ENCODE measurements at places on chromosomes 5 and 9.

- no peak for DNase-seq
Measured at GRCh38 chr5:148585988-148586387, 68.3 kb downstream of the HTR4 start.

DNA sequence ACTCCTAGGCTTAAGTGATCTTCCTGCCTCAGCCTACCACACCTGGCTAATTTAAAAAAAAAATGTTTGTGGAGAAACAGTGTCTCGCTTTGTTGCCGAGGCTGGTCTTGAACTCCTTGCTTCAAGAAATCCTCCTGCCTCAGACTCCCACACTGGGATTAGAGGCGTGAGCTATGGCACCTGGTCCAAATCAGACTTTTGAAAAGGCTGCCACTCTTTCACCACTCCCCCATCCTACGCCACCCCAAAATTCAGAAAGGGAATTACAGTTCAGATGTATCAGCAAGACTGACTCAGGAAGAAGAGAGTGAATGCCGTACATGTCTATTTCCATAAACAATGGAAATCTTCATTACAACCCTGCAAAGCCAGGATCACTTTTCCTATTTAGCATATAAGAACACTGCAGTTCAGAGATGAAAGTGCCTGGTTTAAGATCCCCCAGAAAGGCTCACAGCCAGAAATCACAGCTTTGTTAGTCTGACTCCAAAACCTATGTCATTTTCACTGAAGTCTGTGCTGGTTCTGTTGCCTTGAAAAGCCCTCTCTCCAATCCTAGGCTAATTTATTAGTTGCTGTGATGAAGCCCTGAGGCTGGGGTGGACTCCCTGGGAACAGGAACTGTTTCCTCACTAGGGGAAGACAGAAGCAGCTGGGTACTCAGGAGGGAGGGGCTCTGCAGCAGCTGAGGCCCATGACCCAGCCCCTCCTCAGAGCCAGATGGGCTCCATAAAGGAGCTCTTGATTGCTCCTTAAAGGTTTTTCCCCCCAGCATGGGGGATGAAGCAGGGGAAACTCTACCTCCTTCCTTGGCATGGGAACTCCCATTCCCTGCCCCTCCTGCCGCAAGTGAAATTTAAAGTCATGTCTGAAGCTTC, 3.1 kb downstream of the FBLL1 start:
- no peak for DNase-seq

DNA sequence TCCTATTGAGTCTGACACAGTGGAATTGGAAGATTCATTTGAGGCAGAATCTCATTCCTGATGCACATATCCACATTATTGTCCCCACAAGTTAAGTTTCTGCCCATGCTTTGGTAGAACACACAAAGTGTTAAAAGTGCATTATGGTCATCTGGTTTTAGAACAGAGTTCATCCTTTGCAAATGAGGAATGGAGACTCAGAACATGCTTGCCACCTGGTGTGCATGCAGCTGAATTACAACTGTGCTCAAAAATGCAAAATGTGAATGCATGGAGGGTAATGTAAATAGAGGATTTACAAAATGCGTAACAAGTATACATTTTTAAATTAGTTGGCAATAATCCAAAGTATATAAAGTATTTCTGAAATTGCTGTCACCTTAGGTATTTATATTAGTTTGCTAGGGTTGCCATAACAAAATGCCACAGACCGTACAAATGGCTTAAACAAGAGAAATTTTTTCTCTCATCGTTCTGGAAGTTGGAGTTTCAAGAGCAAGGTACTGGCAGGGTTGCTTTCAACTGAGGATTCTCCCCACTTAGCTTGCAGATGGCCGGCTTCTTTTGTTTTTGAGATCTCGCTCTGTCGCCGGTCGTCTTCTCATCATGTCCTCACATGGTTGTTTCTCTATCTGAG, 671.1 kb downstream of the TAF11L14 start:
- DNase-seq = no peak

- no peak for DNase-seq
Measured at GRCh38 chr5:160641405-160641804, 210.6 kb downstream of the ATP10B start.

- DNase-seq = no peak
Measured at GRCh38 chr5:60010328-60010727, 116.8 kb upstream of the PDE4D start.

DNA sequence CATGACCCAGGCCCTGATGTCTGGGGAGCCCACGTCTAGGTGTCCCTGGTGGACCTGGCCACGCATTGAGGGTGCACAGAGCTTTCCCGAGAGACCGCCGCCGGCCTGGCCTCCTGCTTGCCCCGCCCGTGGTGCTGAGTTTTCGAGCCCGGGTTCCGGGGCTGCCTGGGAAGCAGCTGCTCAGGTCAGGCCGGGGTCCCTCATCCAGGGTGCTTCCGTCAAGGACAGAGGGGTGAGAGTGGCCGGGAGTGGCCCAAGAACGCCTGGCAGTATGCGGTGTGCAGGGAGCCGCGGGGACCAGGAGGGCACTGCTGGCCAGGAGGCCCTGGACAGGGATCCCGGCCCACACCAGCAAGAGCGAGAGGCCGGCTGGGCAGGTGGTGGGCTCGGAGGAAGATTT, 19.6 kb downstream of the CCDC187 start:
- DNase-seq = no peak

- no peak for DNase-seq
Measured at GRCh38 chr5:151298063-151298855, 5.3 kb downstream of the SLC36A3 start.

GRCh38 chr9:4499917-4500316, 9.6 kb downstream of the SLC1A1 start:
- no peak for DNase-seq

DNA sequence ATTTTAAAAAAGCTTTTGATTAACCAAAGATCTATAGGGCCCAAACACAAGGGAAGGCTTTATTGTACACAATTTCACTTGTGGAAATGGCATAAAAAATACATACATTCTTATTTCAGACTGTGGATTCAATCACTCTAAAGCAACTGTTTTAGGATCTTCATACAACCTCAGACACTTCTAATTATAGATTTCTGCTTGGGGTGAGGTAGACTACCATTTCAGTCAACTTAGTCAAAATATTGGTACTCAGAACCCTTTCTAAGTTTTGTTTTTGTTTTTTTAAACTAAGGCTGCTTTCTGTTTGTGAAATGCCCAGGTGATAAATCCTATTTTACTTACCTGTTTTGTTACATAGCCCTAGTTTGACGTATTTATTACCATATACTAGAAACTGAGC, 284.5 kb upstream of the RASA1 start:
- no peak for DNase-seq

DNA sequence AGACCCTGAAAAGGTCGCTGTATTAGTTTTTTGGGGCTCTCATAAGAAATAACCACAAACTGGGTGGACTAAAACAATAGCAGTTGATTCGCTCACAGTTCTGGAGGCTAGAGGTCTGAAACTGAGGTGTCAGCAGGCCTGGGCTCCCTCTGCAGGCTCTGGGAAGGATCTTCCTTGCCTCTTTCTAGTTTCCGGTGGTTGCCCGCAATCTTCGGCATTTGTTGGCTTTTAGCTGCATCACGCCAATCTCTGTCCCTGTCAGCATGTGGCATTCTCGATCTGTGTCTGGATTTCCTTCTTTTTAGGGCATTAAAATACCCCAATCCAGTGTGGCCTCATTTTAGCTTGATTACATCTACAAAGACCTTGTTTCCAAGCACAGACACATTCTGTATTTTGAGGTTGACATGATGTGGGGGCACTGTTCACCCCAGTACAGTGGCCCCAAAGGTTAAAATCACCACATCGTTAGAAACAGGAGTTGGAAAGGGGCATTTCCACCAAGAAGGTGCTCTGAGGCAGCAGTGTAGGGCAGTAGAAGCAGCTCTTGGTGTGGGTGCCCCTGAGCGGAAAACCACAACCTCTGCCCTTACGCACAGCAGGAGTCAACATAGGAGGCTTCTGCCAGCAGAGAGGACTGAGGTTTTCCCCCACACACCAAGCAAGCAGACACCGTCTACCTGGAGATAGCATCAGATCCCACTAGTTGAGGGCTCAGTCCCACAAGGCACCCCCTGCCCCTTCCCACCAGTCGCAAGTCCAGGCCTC, 13.5 kb downstream of the ZNF79 start:
- no peak for DNase-seq

DNA sequence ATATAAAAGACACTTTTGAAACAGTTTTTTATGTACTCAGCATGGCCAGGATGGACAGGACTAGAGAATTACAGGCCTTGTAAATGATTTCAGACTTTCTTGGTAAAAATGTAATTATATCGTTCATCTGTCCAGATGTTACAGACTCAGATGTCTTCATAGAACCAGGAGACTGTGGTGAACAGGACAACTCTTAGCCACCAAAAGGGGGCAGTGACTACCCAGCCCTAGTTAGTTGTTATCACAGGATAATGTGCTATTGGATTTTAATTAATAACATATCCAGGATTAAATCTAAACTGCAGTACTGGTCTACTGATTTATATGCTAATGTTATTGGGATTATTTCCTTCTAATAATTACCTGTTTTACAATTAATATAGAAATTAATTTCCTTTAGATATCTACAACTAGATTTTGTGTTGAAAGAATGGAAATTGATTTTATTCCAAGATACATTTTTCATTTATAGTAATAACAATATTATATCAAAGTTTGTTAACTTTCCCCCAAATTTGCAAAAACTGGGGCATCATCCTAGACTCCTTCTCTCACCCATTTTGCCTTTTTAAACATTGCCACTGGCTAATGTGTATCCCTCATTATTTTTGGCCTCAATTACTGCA, 99.4 kb downstream of the MTREX start:
- no peak for DNase-seq

- DNase-seq = no peak
Measured at GRCh38 chr9:127507751-127508648, 56.7 kb downstream of the LRSAM1 start.

GRCh38 chr5:179298181-179298993, 46.9 kb downstream of the ADAMTS2 start:
- no peak for DNase-seq

GRCh38 chr5:131361677-131362315, 97.9 kb downstream of the CDC42SE2 start:
- no peak for DNase-seq

DNA sequence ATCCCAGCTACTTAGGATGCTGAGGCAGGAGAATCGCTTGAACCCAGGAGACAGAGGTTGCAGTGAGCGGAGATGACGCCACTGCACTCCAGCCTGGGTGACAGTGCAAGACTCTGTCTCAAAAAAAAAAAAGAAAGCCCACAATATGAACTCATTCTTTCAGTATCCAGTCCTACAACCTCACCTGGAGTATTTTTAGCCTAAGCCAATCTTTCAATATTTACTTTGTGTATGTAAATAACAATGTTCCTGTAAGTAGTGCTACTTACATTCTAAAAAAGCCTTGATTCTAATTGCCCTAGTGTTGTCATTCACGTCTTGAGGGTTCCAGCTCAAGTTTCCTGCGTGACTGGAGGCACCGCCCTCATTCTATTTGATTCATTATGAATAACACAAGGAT, 62.0 kb downstream of the BHMT start:
- no peak for DNase-seq

GRCh38 chr5:14534773-14535172, 46.8 kb upstream of the OTULINL start:
- no peak for DNase-seq

DNA sequence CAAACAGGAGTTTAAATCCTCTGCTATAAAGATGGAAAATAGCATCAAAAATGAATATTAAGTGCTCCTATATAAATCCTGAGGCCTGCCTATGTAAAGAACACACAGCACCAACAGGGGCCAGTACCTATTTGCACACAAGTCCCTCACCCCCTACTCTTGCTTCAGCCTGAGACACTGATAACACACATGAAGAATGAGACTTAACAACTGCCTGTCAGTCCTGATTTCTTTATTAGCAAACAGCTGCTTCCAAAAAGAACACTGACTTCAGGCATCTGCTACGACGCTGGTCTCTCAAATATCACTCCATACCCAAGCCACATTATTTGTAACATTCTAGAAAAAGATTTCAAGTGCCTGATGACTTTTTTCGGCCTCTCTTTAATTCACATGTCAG, 55.5 kb downstream of the MYO10 start:
- no peak for DNase-seq

GRCh38 chr9:131111186-131111853, 14.1 kb upstream of the NUP214 start:
- no peak for DNase-seq

DNA sequence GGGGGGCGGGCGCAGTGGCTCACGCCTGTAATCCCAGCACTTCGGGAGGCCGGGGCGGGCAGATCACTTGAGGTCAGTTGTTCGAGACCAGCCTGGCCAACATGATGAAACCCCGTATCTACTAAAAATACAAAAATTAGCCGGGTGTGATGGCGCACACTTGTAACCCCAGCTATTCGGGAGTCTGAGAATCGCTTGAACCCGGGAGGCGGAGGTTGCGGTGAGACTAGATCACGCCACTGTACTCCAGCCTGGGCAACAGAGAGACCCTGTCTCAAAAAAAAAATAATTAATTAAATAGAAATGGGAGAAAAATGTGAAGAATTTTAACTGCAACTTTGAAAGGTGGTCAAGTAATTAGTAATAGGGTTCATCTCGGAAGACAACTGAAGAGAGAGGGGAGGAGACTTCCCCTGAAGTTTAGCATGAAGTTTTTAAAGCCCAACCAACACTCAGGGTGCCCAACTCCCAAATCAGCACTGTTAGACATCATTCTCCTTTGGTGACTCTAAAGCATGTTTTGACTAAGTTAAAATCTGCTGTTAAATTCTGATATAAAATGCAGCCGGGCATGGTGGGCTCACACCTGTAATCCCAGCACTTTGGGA, 1.4 kb upstream of the CSNK1A1 start:
- no peak for DNase-seq

- DNase-seq = no peak
Measured at GRCh38 chr5:58739051-58739450, 156.2 kb downstream of the RAB3C start.

DNA sequence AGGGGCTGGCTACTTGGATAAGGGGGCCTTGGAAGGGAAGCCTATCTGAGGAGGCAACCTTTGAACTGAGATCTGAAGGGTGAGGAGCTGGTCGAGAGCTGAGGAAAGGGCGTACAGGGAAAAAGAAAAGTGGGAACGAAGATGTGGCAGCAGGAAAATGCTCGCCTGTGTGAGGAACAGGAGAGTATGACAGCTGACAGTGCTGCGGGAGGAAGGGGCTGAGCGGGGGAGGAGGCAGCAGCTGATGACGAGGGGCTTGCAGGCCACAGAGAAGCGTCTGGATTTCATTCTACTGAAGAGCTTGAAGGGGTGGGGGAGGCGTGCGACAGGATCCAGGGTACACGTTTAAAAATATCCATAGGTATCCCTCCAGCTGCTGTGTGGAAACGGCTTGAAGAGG, 28.9 kb downstream of the SH3PXD2B start:
- DNase-seq = no peak

DNA sequence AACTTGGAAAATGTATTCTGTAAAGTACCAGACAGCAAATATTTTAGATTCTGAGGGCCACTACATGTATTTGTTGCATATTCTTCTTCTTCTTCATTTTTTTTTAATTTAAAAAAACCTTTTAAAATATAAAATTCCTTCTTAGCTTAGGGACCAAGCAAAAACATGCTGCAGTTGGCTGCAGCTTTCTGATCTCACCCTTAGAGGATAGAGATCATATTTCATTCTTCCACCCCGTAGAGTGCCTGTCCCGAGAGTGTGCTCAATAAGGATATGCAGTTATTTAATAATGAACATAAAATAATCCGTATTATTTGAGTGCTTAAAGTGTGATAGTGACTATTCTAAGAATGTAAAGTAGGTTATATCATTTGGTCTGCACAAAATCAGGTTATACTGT, 204.2 kb upstream of the CD180 start:
- no peak for DNase-seq
